ENCODE measurements at places on chromosomes 7 and 10. TPM values are rescaled to one million over a fixed set of nuclear protein-coding genes. Genes with fewer than 3 reads are reported as not detected.

GRCh38 chr10:110081911-110082310 lies 74.1 kb downstream of the ADD3 start:
- DNase-seq, result peak; percentile 31

DNA sequence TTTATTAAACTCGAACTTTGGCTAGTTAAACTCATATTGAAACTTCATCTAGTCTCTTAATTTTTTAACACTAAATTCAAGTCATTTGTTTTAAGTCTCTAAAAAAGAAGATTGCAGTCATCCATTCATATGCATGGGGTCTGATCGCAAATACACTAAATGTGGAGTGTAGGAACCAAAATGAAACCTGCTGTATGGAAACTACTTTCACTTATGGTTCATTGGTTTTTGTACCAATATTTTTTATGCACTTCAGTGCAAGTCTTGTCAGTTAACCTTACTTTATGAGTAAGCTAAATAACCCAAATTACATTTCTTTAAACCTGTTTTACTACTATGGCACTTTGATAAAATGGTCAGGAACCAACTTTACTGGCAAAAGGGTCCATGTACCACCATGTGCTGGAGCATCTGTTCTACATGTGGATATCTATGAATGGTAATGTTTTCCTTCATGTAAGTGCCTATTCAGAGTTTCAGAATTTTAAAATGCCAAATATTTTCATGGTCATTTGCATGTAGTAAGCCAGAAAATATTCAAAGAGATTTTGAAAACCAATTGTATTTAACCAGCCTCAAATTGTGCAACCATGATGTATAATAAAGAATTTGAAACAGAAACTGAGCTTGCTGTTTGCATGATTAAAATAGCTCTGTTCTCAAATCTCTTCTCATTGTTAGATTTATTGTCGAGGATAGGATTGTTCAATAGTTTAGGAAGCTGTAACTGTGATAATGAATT lies 7.6 kb upstream of the SUPV3L1 start:
- no peak for DNase-seq

Gene RTKN2
- polyA plus RNA-seq, result 11.7 TPM

GRCh38 chr7:104106108-104106905 lies 101.5 kb downstream of the ORC5 start:
- no peak for DNase-seq

Gene TEX36
- not detected for polyA plus RNA-seq

DNA sequence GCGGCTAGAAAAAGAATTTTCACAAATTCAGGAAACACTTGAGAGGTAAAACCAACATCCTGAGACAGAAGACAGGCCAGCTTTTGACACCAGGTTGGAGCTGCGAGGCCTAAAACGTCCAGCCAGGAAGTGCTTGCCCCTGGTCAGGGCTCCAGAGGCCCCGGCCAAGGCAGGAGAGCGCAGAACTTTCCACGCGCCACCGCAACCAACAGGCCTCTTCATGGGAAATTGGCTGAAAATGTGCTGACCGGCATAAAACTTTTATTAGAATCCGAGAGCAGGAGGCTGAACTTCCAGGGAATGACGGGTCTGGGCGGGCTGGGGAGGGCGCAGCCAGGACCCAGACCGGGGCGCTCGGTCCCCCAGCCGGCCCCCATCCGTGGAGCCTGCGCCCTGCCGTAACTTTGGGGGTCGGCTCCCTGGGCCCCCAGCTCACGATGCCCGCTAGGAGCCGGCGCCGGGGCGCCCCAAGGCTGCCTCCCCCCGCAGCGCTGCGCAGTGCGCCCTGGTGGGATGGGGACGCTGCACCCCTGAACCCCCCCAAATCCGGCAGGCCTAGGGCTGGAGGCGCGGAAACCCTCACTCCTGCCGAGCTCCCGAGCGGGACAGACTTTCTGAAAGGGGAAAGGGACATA lies 414.0 kb upstream of the MKI67 start:
- DNase-seq, result peak; percentile 35

DNA sequence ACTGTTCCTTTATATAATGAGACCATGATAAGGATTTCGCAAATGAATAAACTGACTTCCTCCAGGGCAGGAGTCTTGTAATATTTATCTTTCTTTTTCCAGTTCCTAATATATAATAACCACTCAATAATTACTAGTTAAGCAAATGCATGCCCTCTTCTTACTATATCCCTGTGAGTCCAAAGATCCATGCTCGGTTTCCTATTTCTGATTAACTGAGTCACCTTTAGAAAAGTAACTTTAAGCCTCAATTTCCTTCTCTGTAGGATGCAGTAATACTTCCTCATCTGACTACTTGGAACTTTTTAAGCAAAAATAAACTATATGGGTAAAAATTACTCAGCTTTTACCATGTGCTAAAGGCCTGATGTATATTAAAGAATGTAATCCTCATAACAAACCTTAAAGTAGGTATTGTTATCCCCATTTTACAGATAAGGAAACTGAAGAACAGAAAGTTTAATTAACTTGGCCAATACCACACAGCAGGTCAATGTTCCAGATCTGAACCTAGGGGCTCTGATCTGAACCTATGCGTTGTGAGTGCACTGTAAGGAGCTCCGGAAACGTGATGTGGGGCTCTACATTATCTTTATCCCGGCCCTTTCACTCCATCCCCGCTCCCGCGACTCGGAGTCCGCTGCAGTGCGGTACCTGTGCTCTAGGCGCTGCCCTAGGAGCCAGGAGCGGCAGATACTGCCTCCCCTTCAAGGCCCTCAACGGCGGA lies 458 bp downstream of the COX15 start:
- DNase-seq, result no peak

DNA sequence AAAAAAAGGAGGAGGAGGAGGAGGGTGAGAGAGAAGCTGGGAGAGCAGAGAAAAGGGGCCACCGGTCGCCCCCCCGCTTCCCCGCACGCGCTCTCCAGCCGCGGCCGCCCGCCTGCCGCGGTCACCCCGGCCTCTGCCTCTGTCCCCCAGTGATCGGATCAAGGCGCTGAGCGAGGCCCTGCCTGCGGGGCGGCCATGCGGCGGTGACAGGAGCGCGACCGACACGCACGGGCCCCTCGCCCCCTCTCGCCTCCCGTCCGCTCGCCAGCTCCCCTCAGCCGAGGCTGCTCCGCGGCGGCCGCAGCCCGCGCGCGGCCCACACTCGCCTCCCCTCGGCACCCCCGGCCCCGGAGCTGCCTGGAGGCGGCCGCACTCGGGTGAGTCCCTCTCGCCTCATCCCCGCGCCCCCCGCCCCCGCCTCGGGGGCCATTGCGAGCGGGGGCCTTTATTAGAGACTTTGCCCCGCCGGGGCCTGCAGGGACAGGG lies at the start of gene GTF2I:
GTF2I (plus strand) TSS at position 27 of the 486 bp plus-strand sequence. CDS start 31,411 bp downstream, outside the sequence.
- DNase-seq, result no peak

Gene SAMD9
- not detected for polyA plus RNA-seq

DNA sequence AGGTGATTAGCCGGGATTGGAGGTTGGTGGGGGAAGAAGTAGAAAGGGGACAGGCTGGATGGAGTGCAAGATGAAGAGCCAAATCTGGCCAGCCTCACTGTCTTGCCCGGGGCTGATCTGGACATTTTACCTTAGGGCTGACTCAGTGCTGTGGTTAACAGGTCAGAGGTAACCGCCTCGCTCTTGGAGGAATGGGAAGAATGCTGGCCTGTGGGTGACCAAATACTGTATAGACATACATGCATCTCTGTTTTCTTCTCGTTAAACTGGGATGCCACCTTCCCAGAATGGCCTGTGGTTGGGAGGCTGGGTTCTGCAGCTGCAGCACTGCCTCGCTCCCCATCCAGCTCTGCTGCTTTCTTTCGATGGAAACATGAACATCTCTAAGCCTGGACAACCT lies 120.0 kb downstream of the SEC23IP start:
- DNase-seq, result no peak

Gene PPP1R17
- polyA plus RNA-seq, result 2.4 TPM

Gene SEMA3E
- 15.7 TPM for polyA plus RNA-seq

DNA sequence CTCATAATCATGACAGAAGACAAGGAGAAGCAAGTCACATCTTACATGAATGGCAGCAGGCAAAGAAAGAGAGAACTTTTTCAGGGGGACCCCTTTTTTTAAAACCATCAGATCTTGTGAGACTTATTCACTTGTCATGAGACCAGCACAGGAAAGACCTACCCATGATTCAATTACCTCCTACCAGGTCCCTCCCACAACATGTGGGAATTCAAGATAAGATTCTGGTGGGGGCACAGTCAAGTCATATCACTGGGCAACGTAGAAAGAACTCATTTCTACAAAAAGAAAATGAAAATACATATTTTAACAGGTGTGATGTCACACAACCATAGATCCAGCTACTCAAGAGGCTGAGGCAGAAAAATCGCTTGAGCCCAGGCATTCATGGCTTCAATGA lies 304.1 kb downstream of the IPMK start:
- DNase-seq, result no peak

DNA sequence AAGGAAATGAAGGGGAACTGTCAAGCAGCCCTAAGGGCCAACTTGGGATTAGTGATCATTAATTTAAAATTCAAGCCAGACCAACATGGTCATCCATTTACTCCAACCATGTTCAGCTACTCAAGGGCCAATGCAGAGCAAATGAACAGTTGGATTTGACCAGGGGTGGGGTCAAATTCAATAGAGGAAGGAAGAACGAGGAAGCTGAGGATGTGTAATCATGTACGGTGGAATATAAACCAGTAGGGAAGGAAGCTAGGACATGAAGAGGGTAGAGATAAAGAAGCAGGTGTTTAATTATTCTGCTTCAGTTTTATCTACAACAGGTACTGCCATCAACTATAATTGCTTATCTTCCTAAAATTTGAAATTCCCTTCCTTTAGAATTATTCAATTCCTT lies 81.6 kb downstream of the HIBADH start:
- DNase-seq, result no peak

DNA sequence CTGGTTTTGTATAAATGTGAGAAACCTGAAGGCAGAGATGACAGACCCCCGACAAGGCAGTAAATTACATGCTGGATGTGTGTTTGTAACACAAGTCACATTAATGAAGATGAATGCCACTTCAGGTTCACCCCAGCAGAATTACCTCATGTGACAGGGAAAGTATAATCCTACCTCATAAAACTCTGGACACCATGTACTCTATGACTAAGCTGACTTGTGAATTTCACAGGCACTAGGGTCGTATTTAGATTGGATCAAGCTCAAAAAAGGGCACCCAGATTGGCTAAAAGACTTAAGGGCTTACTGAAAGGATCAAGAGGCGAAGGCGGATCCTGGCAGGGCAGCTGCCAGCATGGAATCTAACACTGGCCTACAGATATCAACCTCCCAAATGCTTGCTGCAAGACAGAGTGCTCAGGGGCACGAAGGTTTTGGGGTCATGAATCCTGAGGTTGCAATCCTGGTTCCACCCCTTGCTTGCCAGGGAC lies 161.4 kb downstream of the PIP4K2A start:
- no peak for DNase-seq

DNA sequence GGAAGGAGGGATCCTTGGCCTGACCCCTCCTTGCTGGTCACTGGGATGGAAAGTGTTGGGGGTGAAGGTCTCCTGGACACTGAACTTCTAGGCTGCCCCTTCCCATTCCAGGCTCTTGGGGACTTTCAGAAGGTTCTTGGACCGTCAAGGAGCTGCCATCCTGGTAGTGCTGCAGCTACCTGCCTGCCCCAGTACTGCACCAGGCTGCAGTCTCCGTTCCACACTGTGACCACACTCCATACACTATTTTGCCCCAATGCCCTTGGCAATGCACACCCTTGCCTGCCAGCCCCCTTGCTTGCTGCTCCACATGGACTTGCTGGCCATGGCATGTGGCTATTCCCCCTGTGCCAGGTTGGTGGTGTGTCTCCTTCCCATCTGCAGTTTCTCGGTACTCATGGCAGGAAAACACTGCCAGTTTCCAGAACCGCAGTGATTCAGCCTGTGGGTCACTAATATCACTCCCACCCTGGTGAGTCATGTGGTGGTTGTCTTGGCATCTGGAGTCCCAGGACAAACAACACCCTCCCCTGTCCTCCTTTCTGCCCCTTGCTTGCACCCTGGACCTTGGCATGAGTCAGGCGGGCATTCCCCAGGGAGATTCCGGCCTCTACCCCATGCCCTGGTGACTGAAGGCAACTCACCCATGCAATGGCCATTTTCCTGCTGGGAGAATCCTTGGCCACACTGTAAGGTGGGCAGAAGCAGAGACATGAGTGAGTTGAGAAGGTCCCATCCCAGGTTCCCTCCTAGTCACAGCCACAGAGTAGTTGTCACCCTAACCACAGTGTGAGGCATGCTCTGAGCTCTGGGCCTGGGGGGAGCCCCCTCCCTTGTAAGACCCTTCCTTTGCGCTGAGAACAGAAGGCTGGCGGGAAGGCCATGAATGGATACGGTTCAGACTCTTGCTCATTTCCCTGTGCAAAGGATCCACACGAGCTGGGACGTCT lies 32.8 kb downstream of the GOLGA7B start:
- no peak for DNase-seq

Gene SORBS1
- 50.5 TPM for polyA plus RNA-seq

Gene AZGP1
- not detected for polyA plus RNA-seq

DNA sequence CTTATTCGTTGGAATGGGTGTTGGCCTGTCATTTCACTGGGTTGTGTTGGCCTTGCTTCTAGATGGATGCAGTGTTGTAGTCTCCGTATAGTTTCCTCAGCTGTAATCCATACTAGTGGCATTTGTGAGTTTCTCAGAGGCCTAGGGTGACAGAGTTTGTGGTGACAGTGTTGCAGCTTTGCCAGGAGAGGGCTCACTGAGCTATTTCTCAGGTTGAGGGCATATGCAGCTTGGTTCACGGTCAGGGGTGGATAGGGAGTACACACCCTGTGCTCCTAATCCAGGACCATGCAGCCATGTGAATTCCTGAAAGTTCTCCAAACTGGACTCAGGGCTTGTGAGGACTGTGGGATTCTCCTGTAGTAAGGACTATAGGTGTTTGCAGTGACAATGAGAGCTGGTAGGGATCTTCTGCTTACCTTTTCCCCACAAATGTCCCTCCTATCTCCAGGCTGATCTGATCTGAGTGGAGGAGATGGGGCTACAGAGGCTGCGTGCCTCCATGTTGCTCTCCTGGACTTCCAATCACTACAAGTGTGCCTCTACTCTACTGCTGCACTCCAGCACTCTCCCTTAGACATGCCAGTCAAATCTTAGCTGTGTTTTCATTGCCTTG lies 229.0 kb downstream of the STK31 start:
- DNase-seq, result peak; percentile 71

DNA sequence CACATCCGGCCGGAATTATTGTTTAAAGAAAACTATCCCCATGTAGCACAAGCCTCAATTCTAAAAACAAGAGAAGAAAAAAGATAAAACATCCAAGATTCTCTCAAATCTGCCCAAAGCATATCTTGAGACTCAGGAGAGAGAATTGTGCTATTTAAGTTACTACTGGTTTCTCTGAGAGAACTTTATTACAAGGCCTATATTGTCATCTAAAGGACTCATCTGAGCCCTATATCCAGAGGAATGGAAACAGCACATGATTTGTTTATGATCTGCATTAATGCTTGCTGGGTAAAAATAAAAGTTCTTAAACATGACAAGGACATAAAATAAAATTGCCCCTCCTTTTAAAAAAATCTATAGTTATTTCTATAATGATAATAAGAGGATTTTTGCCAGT lies 25.0 kb downstream of the LRRN3 start:
- DNase-seq, result no peak
